ENCODE measurements at places on chromosomes 11 and 22.

- DNase-seq: no peak
Observed at GRCh38 chr11:85318573-85318972, 308.6 kb downstream of the DLG2 start.

GRCh38 chr11:69173925-69174581 is 18.3 kb downstream of the SMIM38 start:
- peak; percentile 3 for DNase-seq

- DNase-seq: no peak
Observed at GRCh38 chr22:19643448-19644313, 70.6 kb upstream of the SEPTIN5 start.

DNA sequence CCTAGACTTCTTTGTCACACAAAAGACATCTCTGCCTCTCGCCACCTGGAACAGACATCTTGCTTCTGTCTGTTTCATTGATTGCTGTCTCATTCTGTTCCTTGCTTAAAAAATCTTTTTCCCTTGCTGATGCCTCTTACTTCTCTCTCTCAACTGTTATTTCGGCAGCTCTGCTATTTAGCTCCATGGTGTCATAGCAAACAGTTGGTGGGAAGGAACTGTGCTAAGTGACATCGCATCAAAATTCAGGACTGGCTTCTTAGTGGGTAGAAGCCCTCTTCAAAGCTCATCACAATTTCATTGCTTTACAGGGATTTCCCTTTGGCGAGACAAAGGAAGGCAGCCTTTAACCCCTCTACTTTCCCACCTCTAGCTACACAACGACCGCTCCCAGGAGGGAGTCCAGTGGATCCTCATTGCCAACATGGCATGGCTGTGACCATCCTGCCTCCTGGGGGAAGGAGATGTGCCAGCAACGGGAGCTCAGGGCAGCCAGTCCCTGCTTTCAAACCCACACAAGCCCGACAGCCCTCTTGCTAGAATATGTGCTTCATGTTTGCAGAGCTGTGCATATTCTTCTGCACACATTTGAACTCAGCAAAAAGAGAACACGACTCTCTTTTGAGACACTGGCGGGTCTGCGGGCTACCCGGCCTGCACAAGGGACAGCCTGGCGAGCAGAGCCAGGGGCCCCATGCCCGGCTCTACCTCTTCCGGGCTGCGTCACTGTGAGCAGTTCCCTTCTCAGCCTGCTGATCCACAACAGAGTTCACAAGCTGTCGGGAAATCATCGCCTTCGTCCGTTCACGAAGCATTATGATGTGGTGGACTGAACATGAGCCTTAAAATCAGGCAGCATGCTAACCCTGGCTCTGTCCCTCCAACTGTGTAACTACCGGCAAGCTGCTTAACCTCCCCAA is 51.1 kb upstream of the JAM3 start:
- no peak for DNase-seq

DNA sequence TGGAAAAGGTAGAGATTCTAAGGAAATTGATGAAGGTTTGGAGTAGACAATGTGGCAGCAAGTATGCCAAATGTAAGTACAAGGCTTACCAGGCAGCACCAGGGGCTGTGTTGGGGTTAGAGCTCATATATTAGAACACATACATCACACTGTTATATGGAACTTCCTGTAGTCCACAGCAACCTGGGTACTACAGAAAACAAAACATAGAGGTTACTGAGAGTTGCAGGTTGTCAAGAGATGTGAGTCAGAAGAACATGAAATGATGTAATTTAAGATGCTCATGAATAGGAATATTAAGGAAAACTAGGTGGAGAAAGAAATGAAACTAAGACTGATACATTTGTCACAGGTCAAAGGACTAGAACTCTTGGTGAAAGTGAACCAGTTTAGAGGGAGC is 22.0 kb downstream of the FAT3 start:
- peak; percentile 63 for DNase-seq

DNA sequence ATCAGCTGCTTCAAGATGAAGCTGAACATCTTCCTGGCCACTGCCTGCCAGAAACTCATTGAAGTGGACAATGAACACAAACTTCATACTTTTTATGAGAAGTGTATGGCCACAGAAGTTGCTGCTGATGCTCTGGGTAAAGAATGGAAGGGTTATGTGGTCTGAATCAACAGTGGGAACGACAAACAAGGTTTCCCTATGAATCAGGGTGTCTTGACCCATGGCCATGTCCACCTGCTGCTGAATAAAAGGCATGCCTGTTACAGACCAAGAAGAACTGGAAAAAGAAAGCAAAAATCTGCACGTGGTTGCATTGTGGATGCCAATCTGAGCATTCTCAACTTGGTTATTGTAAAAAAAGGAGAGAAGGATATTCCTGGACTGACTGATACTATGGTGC is 22.2 kb upstream of the BIRC3 start:
- peak; percentile 72 for DNase-seq

GRCh38 chr11:126268361-126268707 is 361 bp downstream of the SRPRA start:
- no peak for DNase-seq

DNA sequence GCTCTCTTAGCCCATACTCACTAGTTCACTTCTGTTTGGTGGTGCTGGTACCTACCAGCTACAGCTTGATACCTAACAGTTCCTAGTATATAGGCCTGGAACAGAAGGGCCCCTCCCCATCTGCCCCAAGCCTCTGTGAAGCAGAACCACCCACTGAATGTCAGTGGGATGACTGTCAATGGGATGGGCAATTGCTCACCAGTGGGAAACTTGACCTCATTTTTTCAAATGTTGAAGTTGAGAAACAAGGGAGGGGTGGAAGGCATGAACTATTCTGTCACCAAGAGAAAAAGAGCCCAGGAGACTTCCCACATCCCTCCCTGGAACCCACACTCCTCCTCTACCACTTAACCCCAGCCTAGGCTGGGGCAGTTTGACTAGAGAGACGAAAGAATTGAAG is at the start of gene NLRP10:
Gene NLRP10, minus strand, starts transcription at position 62 of the 400 bp plus-strand sequence. CDS start 1,952 bp downstream, outside the sequence.
- peak; percentile 82 for DNase-seq

DNA sequence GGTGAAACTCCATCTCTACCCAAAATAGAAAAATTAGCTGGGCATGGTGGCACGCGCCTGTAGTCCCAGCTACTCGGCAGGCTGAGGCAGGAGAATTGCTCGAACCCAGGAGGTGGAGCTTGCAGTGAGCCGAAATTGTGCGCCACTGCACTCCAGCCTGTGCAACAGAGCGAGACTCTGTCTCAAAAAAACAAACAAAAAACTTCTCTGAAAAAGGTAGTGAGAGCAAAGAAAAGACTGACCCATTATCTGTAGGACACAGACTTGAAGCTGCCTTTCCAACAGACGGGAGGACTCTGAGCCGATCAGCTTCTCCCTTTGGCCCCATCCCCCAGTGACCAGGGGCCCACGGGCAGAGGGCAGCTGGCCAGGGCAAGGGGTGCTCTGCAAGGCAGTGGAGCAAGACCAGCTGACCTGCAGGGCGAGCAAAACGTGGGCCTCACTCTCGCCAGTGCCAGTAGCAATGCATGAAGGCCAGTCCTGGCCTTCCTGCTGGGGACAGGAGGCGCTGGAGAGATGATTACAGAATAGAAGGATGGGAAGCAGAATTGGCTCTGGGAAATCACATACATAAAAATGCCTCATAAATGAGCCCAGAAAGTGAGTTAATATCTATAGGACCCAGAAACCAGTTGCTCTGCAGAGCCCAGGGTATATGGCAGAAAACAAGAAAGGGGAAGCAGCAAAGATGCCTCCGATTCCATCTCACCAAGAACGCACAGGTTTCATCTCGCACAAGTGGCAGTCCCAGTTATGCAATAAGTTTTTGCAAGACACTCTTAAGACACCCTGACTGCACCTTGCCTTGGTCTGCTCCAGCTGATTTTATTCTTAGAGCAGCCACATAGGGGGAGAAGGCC is 2.8 kb downstream of the EHD1 start:
- DNase-seq: no peak

- no peak for DNase-seq
Observed at GRCh38 chr11:9078113-9079086, 13.0 kb downstream of the SCUBE2 start.

- DNase-seq: no peak
Observed at GRCh38 chr11:74091549-74091948, 79.3 kb downstream of the C2CD3 start.

DNA sequence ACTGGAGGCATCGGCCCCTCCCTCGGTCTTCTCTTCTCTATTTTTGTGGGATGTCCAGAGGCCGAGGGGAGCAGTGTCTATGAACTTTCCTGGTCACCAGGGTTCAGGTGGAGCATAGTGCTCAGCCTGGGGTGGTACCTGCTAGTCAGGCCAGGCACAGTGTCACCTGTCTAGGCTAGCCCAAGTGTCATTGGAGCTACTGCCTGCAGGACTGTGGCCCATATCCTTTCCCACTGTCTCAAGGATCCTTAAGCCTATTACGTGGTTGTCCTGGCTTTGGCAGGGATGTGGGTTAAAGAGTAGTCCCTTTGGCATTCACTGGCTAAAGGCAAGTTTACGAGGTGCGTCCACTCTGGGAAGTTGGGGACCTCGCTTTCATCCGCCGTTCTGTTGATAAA is 9.3 kb downstream of the RBM14 start:
- DNase-seq: no peak

DNA sequence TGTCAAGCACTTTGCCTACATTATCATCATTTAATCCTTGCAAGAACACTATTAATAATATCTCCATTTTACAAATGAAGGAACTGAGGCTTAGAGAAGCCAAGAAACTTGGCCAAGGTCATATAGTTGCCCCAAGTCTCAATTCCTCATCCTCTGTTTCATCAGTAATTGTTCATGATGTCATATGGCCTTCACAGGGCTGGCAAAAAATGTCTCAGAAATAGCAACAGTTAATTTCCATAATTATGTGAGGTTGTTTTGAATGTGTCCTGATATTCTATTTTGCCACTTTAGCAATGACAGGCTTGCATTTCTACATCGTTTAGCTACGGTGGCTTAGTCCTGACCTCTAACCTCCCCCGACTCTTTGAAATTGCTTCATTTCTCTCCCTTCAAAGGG is 20.6 kb upstream of the TRIM44 start:
- no peak for DNase-seq

GRCh38 chr11:64734811-64735724 is 8.9 kb downstream of the RASGRP2 start:
- DNase-seq: no peak

- DNase-seq: no peak
Observed at GRCh38 chr11:76543006-76543703, 98.3 kb downstream of the EMSY start.

- peak; percentile 58 for DNase-seq
Observed at GRCh38 chr11:109993786-109994185, 99.4 kb upstream of the ZC3H12C start.

- DNase-seq: no peak
Observed at GRCh38 chr11:10447445-10447844, 7.6 kb upstream of the AMPD3 start.

- DNase-seq: no peak
Observed at GRCh38 chr11:25658916-25659315, 673.0 kb upstream of the ANO3 start.

- no peak for DNase-seq
Observed at GRCh38 chr11:48045536-48045935, 65.2 kb downstream of the PTPRJ start.

DNA sequence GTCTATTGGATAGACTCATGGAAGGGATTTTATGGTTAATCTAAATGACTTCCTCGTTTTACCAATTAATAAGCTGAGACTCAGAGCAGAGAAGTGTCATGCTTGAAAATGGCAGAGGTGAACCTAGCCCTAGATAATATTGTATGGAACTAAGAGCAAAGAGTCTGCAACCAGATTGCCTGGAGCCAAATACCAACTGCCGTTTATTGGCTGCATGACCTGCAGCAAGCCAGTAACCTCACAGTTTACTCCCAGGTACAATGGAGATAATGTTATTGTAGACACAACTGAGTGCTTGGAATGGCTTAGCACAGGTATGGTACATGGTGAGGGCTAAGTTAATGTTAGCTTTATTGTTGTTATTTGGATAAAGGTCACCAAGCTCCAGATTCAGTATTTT is 84.6 kb upstream of the FAT3 start:
- DNase-seq: no peak

All from renal cortical epithelial cell (primary cell).